Activated CD4-positive, alpha-beta T cell treated with anti-CD3 and anti-CD28 coated beads, Interleukin-2, amount 50 U/mL, for 1 hour (primary cell): ENCODE measurements at places on chromosomes 13 and 19.

DNA sequence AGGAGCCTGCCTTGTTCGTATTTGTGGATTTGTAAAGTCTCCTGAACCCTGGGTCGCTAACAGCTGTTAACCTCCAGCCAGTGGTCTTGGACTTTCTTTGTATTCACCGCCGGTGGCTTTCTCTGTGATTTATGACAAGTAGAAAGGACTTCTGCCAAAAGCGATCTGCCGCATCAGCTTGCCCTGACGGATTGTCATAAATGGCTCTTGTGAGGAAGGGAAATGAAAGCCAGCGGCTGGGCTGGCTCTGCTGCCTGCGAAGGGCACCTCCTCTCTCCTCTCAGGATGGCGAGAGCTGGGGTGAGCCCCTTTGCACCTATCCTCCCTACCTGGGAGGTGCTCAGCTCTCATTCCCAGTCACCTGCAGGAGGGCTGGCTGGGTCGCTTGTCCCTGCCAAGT lies 25.6 kb downstream of the DHRS12 start:
- no peak for DNase-seq

DNA sequence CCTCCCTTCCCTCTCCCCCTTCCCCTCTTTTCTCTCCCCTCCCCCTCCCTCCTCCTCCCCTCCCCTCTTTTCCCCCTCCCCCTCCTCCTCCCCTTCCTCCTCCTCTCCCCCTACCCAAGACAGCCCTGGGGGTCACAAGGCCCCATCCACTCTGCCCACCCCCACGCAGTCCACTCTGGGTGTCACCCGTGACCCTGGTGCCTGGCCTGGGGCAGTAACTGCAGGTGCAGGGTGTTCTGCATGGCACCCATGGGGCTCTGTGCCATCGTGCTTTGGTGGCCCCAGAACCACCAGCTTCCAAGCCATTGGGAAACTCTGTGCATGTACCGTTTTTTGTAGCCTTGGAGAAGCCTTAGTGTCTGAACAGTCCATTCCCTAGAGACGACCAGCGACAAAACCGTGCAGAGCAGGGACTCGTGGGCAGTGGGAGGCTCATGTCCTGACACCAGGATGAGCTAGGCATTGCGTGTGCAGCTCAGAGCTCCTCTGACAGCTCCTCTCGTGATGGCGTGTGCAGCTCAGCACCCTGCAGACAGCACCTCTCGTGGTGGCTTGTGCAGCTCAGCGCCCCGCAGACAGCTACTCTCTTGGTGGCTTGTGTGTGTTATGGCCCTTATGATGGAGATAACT lies 43.7 kb upstream of the F7 start:
- no peak for DNase-seq

- no peak for DNase-seq
Observed at GRCh38 chr19:37470216-37470615, 1.1 kb downstream of the ZNF570 start.

GRCh38 chr13:84417416-84417815 lies 535.1 kb upstream of the SLITRK1 start:
- DNase-seq: no peak

GRCh38 chr19:58361900-58362271 lies 665 bp downstream of the ZNF497 start:
- DNase-seq: peak; percentile 10

DNA sequence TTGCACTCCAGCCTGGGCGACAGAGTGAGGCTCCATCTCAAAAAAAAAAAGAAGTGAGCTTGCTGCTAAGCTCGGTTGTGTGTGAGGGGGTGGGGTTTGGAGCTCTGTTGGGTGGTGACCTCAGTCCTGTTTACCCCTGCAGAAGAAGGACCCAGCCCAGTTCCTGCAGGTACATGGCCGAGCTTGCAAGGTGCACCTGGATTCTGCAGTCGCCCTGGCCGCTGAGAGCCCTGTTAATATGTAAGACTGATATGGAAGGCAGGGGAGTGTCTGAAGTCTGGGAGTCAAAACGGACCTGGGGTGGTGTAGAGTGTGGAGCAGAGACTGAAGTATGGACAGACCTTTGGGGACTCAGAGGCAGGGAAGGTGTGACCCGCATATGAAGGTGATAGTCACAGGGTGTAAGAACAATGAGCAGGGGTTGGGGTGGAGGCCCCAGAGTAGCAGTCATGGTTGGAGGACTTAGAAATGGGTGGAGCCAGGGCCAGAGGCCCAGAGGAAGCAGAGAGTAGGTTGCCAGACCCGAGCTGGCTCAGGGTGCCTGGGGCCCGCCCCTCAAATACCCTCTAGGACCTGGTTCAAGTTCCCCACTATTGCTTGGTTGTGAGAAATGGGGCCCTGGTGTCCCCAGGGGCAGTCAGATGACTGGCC lies 13.2 kb downstream of the CLASRP start:
- no peak for DNase-seq

DNA sequence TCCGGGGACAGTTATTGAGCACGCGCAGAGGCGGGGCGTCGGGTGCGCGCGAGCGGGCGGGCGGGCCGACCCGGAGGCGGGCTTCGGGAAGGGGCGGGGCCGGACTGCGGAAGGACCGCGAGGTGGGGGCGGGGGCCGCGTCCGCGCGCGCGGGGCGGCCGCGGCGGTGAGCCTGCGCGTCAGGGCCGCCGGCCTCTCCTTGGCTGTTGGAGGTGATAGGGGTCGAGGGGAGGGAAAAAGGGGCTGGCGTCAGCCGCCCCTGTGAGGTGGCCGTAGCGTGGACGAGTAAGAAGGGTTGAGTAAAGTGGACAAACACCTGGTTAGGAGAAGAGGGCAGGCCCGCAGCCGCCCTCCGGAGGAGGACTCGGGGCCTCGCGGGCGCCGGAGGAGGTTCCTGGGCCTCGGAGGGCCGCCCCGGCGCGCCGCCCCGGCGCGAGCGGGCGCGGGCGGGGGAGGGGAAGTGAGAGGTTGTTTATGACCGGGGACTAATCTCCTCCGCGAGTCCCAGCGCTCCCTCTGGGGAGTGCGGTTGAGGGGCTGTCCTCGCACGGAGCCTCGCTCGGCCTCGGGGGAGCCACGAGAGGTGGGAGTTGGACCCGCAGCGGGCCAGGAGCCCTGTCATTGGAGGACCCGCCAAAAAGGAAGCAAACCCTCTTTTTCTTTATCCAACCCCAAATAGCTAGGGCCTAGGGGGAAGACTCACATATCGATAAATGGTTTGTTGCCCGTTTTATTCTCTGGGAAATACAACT lies 547 bp upstream of the INTS6 start:
- DNase-seq: peak; percentile 77

DNA sequence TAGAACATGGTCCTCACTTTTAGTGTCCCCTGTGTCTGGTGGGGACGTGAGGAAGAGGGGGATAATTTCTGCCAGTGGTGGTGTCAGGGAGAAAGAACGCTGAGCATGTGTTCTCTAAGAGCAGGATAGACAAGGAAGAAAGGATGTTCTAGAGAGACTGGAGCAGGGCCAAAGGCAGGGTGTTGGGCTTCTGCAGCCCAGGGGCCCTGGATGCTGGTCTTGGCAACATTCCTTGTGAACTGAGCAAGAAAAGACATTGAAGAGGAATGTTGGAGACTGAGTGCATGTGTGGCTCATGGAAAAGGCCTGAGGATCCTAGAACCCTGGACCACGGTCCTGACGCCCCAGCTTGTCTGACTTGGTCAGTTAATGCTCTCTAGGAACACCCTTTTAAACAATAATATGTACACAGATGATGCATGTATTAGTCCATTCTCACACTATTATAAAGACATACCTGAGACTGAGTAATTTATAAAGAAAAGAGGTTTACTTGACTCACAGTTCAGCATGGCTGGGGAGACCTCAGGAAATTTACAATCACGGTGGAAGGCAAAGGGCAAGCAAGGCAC lies 33.6 kb upstream of the SLC10A2 start:
- no peak for DNase-seq

DNA sequence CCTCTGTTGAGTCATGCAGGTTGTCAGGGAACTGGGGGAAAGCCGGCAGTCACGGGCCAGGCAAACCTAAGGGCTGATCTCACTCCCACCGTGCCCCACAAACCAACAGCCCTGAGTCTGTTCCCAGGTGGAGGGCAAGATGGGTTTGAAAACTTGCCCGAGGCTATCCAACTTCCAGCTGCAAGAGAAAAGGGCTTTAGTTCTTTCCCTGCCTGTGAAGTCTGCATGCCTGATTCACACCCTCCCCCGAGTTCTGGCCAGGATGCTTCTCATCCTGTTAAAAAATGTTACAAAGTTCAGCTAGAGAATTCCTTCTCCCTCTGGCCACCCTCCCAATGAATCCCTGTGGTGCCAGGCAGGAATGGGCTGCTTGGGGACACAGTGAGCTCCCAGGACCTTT lies 33.1 kb downstream of the MYO16 start:
- DNase-seq: no peak

- DNase-seq: no peak
Observed at GRCh38 chr19:32902448-32902847, 32.9 kb upstream of the SLC7A9 start.

DNA sequence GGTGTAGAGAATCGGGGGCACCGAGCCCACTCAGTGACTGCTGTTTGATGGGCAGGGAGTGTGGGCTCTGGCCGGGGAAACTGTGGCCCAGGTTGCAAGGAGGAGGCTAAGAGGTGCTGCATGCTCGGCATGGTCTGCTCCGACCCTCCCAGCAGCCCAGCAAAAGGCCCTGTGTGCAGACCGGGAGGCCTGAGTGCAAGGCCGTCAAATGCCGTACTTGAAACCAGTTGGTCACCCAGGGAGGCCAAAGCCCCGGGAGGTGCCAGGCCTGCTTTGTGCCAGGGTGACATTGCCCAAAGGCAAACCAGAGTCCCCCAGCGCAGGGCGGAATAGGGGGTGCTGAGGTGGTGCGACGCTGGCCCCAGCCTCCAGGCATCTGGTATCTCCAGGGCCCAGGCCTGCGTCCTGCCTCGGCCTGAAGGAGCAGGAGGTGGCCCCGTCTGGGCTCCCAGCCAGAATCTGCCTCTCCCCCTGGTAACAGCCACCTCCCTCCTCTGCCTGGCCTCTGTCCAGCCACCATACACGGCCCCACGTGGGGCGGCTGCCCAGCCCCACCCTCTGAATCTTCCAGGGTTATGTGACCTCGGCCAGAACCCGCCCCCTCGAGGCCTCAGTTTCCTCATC lies 4.0 kb downstream of the PIK3R2 start:
- DNase-seq: no peak
